Small intestine (tissue), 16 donors: ENCODE measurements at places on chromosomes 16 and 17.
A peak's percentile ranks its signal among the peaks of the same experiment; 100 is the strongest.

DNA sequence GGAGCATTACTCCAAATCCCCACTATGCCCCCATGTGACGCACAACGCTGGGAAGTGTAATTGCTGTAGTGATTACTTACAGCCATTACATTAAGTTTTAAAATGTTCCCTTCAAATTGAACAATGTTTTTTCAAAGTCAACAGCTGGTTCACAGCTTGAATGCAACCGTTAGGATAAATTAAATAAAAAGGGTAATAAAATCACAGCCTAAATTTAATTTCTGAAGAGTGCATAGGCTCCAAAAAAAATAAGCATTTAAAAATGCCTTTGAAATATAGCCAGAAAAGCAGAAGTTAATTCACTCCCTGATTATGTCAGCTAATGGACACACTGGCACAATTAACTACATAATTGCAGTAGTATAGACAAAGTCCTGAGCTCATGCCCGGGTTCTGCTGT is 50.5 kb upstream of the KDM8 start:
- DNase-seq, result no peak

DNA sequence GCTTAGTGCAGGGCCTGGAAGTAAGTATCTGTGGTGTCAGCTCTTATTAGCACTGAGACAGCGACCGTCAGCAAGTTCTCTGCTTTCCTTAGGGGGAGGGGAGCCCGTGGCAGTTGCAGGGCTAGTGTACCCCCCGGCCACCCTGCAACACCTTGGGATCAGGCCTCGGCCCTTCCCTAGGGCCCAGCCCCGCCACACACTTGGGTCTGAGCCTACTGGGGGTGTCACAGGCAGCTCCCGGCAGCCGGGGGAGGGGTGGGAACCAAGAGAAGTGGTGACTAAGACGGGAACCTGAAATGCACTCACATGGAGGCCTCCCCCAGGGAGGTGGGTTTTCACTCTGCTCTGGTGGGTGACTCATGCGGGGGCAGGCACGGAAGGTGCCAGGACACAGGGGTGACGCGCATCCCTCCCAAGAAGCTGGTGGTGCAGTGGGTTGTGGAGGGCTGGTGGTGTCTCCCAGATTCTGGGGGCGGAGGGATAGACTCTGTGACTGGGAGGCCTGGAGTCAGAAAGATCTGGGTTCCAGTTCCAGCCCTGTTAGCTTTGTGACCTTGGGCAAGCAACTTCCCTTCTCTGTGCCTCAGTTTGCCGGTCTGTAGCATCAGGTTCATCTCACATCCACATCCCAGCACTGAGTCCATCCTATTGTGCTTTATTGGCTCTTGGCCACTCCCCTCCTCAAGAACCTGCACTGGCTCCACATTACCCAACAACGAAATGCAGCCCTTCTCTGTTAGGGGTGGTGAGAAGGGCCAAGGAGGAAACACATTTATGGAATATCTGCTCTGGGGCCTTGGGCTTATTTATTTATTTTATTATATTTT is 44.5 kb downstream of the LAT start:
- DNase-seq, result no peak

GRCh38 chr17:79838522-79839274 is 542 bp downstream of the CBX4 start:
- DNase-seq, result peak; percentile 42

GRCh38 chr16:83300326-83300725 is 507.5 kb upstream of the HSBP1 start:
- no peak for DNase-seq

DNA sequence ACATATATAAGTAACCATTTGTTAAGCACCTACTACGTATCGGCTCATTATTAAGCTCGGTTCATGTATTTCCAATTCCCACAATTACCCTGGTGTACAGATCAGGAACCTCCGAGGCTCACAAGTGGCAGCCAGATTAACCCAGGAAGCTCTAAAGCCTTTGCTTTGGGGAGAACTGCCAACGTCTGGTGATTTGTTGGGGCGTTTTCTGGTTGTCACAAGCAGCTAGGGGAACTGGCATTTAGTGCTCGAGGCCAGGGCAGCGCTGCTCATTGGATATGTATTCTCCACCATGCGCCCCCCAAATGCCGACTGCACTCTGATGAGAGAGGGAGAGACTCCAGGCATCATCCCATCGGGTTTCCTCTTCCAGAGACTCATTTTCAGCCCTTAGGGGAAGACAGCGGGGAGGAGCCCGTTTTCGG is 541 bp downstream of the ZNF18 start:
- peak; percentile 58 for DNase-seq

DNA sequence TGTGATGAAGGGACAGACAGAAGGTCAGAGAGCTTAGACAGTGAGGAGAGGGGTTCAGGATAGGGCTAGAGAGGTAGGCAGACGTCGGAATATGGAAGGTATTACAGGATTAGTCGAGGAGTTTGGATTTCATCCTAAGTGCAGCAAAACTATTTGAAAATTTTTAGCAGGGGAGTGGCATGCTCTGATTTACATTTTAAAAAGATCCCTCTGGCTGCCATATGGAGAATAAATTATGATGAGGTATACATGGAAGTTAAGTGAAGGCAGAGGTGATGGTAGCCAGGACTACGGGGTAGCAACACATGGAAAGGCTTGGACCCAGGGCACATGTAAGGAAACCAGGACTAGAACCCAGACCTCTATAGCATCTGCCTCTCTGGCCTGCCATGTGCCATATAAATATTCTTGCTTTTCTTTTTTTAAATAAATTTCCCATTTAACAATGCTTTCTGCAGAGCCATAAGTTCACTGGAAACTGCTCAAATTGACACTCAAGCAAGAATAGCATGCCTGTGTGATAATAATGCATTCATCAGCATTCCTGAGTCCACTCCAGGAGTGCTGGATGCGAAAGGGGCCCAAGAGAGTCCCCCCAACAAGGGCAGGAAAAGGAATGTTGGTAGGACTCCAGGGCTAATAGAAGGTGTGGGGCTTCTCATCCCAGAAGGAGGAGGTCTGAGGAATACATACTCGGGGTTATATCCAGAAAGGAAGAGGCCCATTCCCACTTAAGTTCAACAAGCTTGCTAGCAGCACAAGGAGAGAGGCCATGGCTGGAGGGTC is 78.2 kb downstream of the HLF start:
- DNase-seq, result no peak

DNA sequence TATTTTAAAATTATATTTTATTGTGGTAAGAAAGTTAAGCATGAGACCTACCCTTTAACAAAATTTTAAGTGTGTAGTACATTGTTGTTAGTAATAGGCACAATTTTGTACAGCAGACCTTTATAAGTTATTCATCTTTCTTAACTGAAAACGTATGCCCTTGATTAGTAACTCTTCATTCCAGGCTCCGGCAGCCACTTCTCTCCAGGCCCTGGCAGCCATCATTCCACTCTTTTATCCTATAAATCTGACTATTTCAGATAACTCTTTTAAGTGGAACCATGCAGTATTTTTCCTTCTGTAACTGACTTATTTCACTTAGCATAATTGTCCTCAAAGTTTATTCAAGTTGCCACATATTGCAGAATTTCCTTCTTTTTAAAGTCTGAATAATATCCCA is 348.2 kb downstream of the CDH11 start:
- no peak for DNase-seq

DNA sequence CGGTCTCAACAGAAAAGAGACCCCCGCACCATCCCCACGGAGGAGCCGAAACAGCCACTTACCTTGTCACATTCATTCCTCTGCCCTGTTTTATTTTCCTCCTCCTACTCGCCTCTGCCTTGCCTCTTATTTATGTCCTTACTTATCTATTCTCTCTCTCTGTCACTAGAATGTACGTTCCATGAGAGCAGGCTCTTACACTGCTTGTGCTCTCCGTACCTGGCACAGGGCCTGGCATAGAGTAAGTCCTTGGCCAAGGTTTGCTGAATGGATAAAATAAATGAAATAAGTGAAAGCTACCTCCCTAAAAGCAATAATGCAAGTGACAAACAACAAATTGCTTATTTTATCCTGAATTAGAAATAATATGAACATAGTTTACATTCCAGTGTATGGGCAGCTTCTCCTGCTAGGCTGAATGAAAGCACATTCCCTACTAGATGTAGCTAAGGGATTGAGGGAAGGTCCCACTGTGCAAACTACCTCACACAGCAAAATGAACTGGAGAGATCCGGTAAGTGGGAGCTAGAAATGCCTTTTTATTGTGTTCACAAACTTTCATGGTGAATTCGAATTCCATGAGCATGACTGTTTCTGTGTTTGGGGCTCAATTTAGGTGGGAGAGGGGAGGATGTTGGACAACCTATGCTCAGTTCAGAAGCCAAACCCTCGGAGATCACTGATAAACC is 173.1 kb downstream of the PARN start:
- DNase-seq, result no peak

- DNase-seq, result no peak
Measured at GRCh38 chr16:30437511-30438046, 7.7 kb upstream of the DCTPP1 start.

- no peak for DNase-seq
Measured at GRCh38 chr17:34275881-34276280, 5.9 kb downstream of the CCL7 start.

- DNase-seq, result no peak
Measured at GRCh38 chr16:24890746-24891145, 45.0 kb downstream of the SLC5A11 start.

DNA sequence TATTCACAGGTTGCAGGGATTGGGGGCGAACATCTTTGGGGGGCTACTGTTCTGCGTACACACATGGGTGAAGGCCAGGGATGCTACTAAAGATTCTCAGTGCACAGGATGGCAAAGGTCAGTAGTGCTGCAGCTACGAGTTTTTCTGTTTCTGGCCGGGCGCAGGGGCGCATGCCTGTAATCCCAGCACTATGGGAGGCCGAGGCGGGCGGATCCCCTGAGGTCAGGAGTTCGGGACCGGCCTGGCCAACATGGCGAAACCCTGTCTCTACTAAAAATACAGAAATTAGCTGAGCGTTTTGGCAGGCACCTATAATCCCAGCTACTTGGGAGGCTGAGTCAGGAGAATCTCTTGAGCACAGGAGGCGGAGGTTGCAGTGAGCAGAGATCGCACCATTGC is 3.9 kb upstream of the ZNF598 start:
- no peak for DNase-seq

DNA sequence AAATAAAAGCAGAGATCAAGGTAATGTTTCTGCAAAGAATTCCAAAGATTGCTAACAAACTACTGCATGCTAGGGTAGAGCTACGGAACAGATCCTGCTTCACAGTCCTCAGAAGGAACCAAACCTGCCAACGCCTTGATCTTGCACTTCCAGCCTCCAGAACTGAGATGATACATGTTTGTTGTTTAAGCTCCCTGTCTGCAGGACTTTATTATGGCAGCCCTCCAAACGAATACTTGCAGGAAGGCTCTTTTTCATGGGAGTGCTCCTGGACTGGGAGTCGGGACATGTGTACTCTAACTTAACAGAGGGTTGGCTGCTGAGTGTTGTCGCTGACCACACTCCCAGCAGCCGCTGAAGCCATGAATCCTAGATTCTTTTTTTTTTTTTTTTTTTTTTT is 808.8 kb upstream of the EEF2KMT start:
- DNase-seq, result no peak

DNA sequence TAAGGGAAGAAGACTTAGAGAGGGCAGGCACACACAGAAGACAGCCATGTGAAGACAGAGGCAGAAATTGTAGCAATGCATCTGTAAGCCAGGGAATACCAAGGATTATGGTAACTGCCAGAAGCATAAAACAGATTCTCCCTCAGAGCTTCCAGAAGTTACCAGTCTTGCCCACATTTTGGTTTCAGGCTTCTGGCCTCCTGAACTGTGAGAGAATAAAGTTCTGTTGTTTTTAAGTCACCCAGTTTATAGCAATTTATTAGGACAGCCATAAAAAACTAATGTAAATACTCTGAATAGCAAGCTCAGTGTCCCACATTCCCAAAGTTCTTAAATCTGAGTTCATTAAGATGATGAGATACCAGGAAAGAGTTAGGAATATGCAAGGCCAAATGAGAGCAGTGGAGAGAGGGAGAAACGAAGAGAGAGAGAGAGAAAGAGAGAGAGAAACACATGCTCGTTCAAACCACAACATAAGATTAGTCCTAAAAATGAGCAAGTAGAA is 123.4 kb downstream of the HS3ST3A1 start:
- DNase-seq, result no peak

- no peak for DNase-seq
Measured at GRCh38 chr16:6038941-6039645, 941.5 kb upstream of the EEF2KMT start.

GRCh38 chr16:87472142-87472778 is 20.6 kb downstream of the ZCCHC14 start:
- DNase-seq, result no peak

- peak; percentile 53 for DNase-seq
Measured at GRCh38 chr16:28326881-28327610, 34.7 kb downstream of the SBK1 start.

- DNase-seq, result no peak
Measured at GRCh38 chr16:19972111-19972510, 87.5 kb upstream of the GPRC5B start.

DNA sequence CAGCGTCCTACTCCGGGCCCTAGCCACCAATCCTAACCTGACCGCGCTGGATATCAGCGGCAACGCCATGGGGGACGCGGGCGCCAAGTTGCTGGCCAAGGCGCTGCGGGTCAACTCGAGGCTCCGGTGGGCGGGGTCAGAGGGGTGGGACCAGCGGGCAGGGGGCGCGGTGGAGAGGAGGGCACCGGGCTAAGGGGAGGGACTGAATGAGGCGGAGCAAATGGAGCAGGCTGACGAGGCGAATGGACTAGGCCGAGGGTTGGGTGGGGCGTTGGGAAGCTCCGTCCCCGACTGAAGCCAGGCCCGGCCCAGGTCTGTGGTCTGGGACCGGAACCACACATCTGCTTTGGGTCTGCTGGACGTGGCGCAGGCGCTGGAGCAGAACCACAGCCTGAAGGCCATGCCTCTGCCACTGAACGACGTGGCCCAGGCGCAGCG is 4.6 kb downstream of the CARMIL2 start:
- peak; percentile 31 for DNase-seq
